ENCODE measurements at places on chromosomes 13 and 19. TPM values are rescaled to one million over a fixed set of nuclear protein-coding genes. Genes with fewer than 3 reads are reported as not detected.

The PCP2 gene
- total RNA-seq, result not detected

The VAV1 gene
- total RNA-seq, result 4.4 TPM

The MYDGF gene
- total RNA-seq, result 49.3 TPM

The FRY gene
- total RNA-seq, result 45.9 TPM

The MAST1 gene
- total RNA-seq, result 0.74 TPM

The KLK13 gene
- total RNA-seq, result not detected

The SPIB gene
- total RNA-seq, result 1.2 TPM

The NPAS1 gene
- total RNA-seq, result 0.16 TPM

The CLDND2 gene
- total RNA-seq, result not detected

The NDFIP2 gene
- total RNA-seq, result 49.3 TPM

The PGLYRP1 gene
- total RNA-seq, result not detected

The PSG1 gene
- total RNA-seq, result not detected

The URAD gene
- not detected for total RNA-seq

The DOCK9 gene
- total RNA-seq, result 84.4 TPM

The ZNF554 gene
- total RNA-seq, result 6.0 TPM

The CEACAM16 gene
- total RNA-seq, result not detected

The GFY gene
- not detected for total RNA-seq

The HTR2A gene
- 4.8 TPM for total RNA-seq

The SIGLEC9 gene
- total RNA-seq, result 1.4 TPM

The ZNF439 gene
- total RNA-seq, result 26.2 TPM

The KLK6 gene
- total RNA-seq, result not detected

The GAPDHS gene
- total RNA-seq, result not detected

The ZNF625 gene
- 26.9 TPM for total RNA-seq

The TEKTIP1 gene
- not detected for total RNA-seq

The RASAL3 gene
- 0.85 TPM for total RNA-seq

The ZNF540 gene
- total RNA-seq, result 6.1 TPM

The ZNF799 gene
- total RNA-seq, result 12.3 TPM

The WDR88 gene
- total RNA-seq, result not detected

The MEIOSIN gene
- not detected for total RNA-seq

The POU2F2 gene
- 0.95 TPM for total RNA-seq

The S1PR2 gene
- total RNA-seq, result 26.4 TPM

The LRRC25 gene
- 2.9 TPM for total RNA-seq

The ZNF546 gene
- total RNA-seq, result 23.4 TPM

The VSTM2B gene
- total RNA-seq, result not detected

The SLC1A6 gene
- not detected for total RNA-seq

The ERICH6B gene
- total RNA-seq, result not detected

The DACH1 gene
- total RNA-seq, result 26.4 TPM

The ZNF616 gene
- 26.1 TPM for total RNA-seq

The ADGRE2 gene
- total RNA-seq, result 0.90 TPM

The SIGLEC10 gene
- 0.85 TPM for total RNA-seq

The IFNL1 gene
- not detected for total RNA-seq

The BST2 gene
- 11.5 TPM for total RNA-seq

The IL17D gene
- total RNA-seq, result 6.8 TPM
